ENCODE measurements at places on chromosomes 1 and 21.

- DNase-seq, result peak; percentile 18
Measured at GRCh38 chr1:151720554-151720953, 768 bp upstream of the RIIAD1 start.

- DNase-seq, result no peak
Measured at GRCh38 chr1:227654431-227654830, 80.7 kb downstream of the JMJD4 start.

DNA sequence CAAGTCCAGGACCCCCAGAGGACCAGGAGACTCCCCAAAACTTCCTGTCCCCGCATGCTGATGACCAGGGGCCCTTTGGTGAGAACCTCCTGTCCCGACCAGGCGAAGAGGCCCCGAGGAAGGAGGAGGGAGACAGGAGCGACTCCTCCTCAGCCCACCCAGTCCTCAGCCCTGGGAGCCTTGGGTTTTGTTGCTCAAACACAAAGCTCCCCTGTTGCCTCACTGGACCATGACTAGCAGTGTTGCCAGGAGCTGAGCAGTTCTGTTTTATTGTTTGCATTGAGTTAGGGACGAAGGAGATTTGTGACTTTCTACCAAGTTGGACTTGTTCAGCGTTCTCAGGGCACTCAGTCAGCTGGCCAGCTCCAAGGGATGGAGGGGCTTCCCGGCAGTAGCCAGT is 10.0 kb downstream of the UMODL1 start:
- no peak for DNase-seq

DNA sequence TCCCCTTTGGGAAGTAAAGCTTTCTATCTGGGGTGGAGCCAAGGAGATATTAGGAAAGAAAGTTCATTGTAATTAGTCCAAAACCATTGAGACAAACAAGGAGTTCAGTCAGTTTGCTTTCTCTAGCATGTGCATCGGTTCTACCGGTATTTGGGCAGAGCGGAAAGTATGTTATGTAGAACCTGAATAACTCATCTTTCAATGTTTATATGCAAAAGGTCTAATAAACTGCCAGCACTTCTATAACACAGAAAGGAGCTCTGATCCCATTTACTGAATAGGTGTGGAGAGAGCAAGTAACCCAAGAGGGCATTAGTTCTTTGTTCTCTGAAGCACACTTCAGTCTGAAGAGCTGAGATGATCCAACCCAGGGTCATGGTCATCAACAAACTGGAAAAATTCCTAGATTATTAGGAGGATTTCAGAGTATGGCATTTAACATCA is 3.5 kb downstream of the TGFB2 start:
- no peak for DNase-seq

- no peak for DNase-seq
Measured at GRCh38 chr1:223852337-223852736, 6.6 kb upstream of the TP53BP2 start.

- DNase-seq, result no peak
Measured at GRCh38 chr21:31201548-31201947, 142.5 kb downstream of the TIAM1 start.

- DNase-seq, result no peak
Measured at GRCh38 chr1:66450043-66450514, 83.9 kb upstream of the SGIP1 start.

GRCh38 chr1:8604041-8604945 is 213.1 kb downstream of the RERE start:
- no peak for DNase-seq

DNA sequence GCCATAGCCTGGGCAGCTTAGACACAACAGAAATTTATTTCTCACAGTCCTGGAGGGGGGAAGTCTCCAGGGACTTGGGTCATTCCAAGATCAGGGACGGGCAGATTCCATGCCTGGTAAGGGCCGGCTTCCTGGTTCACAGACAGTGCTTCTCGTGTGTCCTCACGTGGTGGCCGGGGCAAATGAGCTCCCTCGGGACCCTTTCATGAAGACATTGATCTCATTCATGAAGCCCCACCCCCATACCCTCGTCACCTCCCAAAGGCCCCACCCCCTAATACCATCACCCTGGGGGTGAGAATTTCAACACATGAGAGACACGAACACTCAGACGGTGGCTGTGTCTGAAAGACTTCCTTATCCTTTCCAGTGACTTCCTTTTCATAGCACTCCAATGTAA is 51.5 kb downstream of the ACOT7 start:
- no peak for DNase-seq

- DNase-seq, result no peak
Measured at GRCh38 chr21:14977814-14978213, 87.0 kb downstream of the NRIP1 start.

GRCh38 chr1:90786709-90787108 is 69.6 kb upstream of the BARHL2 start:
- DNase-seq, result no peak

GRCh38 chr1:87084244-87084836 is 169.9 kb downstream of the HS2ST1 start:
- no peak for DNase-seq

GRCh38 chr1:215028954-215029353 is 53.6 kb upstream of the KCNK2 start:
- no peak for DNase-seq

- no peak for DNase-seq
Measured at GRCh38 chr1:56135864-56136147, 443.6 kb downstream of the PLPP3 start.

DNA sequence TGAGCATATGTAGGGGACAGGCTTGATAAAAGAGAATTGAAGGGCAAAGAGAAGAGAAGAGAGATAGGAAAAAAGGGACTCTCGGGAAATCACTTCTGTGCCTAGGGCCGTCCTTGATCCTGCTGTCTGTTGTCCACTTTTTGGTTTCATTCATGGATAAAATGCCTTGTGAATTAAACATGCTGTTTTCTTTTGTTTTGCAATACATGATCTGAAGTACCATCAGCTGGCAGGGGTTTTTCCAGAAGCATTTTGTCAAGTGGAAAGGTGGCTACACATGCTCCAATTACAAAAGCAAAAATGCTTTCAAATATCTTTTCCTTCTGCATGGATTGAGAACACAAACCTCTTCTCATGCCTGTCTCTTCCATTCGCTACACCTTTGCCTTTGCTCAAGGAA is 361.7 kb downstream of the PDE4B start:
- no peak for DNase-seq

DNA sequence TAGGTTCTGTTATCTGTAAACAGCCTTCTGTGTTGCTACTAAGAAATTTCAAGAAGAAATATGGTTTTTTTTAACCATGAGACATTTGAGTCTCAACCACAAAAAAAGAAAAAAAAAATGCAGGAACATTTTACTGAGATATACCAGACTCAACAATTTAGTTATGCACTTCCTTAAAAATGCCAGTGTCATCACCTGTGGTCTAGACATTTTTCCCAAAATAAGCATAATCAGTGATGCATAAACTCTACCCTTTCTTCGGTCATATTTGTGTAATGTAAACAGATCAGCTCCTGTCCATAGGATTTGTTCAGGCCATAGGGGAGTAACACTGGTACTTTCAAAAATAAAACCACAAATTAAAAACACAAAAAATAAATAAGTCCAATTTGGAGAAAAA is 122.6 kb upstream of the TNFSF4 start:
- no peak for DNase-seq

DNA sequence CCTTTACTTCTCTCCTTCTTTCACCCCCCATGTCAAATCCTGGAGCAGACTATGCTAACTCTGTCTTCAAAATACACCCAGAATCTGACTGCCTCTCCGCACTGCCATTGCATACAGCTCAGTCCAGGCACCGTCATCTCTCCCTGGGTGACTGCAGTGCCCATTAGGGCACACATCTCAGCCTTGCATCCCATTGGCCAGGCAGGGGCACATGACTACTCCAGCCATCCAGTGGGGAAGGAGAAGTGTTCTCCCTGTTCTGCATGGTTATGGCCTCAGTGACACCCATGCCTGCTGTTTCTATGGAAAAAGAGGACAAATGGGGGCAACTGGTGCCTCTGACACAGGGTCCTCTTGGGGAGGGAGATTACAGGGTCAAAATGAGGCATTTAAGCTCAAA is 270.5 kb downstream of the MATN1 start:
- no peak for DNase-seq

DNA sequence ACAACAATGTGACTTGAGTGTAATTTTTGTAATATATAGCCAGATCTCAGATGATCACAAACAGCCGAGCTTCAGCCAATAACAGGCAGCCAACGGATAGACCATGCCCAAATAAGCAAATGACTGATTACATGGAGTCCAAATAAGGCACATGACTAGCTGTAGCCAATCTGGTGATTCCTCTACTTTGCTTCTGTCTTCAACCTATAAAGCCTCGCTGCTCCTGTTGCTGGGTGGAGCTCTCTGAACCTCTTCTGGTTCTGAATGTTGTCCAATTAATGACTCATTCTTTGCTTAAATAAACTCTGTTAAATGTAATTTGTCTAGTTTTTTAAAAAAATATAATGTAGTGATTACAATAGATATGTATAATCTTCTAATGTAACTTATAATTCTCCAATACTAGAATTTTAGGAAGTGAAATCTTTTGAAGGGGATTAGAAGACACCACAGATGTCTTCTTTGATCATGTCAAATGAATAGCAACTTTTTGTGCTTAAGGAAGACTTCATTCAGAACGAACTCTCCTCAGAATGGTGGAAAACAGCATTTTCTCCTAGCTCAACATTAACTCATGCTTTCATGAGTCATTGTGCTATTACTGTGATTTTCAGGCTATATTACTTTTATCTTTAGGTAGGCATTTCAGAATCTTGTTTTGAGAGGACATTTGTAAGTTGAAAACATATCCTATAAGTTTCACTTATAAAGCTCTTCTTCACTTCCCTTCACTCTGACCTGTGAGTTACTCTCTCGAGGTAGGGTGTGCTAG is 857.8 kb upstream of the B3GALT2 start:
- no peak for DNase-seq

DNA sequence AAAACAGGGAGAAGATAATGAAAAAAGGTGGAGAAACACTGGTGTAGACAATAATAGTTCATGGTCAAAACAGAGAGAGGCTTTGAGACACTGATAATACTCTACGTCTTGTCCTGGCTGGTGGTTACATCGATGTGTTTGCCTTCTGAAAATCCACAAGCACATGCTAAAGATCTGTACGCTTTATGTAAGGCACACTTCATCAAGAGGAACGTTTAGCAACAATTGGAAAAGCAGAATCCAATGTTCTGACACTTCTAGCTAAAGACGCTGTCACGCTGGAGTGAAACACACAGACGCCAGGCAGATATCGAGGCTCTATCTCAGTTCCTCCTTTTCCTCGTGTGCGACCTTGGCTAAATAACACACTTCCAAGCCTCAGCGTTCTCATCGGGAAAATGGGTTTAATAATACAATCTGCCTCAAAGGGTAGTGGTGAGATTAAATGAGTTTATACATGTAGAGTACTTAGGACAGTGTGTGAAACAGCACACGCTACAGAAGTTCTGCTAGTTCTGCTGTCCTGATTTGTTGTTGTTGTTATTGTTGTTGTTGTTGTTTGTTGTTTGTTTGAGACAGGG is 386.1 kb downstream of the SETD4 start:
- no peak for DNase-seq

DNA sequence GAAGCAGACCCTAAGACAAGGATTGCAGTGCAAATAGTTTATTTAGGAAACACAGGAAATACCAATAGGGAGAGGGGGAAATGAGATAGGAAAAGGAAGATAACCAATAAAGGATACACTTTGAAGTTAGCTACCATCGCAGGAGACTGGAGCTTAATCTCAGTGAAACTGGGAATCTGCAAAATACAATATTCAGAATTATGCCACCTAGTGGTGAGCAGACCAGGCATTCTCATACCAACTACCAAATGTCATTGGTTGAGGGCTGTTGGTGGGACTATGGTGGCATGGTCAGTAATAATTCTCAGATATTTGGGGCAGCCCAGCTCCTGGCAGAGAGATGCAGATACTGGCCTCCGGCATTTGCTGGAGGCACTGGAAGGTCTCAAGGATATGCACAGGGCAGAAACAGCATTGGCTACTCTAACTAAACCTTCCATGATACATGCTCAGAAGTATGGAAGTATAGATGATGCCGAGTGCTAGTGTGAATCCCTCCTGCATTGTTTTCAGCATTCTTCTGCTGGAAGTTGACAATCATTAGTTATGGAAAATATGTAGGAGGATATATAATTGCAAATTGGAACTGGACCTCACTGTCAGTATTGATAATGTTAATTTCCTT is 11.8 kb upstream of the ZFP69B start:
- no peak for DNase-seq

DNA sequence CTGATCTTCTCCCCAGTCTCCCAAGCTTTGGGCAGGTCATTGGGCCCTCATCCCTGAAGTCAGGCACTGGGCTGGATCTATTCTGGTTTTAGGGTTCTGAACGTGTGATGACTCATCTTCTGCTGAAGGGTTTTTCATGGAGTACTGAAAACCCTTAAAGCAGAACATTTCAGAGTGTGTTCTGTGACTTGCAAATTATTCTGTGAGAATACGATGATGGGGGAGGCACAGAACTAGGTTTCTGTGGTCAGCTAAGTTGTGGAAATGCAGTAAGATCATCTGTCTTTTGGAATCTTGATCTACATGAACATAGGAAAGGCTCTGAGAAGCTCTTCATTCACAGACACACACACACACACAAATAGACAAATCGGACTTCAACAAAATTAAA is 46.2 kb downstream of the NAV1 start:
- no peak for DNase-seq

DNA sequence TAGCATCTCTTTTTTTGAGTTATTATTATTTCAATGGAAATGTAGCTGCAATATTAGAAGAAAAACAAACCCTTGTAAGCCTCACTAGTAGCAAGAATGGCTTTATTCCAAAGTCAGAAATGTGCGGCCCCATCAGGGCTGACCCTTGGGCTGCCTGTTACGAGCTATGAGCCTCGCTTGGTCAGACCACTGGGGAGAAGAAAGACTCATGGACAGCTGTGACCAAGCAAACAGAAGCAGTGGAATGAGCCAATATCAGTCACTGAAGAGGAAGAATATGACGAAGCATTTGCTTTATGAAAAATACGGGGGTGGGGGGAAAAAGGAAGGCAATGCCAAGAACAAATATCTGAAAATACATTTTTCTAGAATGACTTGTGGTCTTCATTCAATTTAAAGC is 504.5 kb downstream of the LMO4 start:
- no peak for DNase-seq

- no peak for DNase-seq
Measured at GRCh38 chr1:15676010-15676409, 8.1 kb upstream of the PLEKHM2 start.
